ENCODE measurements at places on chromosomes 4 and X.

DNA sequence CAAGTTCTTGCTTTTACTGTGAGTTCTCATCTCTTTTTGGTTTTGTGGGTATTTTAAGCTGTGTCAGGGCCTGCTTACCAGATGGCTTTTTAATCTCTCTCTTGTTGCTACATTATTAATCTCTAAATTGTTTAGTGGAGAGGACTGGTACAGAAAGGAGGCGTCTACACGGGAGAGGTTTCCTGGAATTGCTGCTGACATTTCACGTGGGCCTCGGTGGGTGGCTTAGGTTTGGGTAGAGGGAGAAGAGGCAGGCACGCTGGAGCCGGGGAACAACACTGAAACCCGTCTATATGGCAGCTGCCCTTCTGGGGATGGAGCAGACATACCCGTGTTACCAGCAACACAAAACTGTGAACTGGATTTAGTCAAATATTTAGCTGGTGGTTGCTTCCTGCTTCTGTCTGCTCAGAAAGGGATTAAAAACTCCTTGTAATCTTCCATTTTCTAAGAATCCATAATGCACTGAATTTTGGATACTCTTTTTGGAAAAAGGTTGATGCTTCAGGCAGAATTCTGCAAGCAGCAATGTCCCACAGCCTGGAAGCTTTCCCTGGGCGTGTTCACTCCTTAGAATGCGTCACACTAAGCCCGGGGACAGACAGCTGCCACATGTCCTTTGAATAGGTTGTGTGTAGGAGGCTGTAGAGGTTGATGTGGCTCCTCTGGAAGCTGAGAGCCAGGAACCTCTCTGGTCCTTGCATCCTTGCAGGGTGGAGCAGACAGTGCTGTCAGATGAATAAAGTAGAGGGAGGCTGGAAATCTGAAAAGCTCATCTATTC is 199.8 kb upstream of the GATB start:
- DNase-seq = no peak

DNA sequence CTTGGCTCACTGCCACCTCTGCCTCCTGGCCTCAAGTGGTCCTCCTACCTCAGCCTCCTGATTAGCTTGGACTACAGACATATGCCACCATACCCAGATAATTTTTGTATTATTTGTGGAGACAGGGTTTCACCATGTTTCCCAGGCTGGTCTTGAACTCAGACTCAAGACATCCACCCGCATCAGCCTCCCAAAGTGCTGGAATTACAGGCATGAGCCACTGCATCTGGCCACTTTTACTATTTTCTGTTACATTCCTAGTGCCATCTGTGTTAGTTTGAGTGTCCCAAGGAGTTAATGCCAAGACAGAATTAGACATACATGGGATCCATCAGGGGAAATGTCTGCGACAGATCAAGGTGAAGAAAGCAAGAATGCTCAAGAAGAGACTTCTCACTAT is 288.2 kb upstream of the CTSO start:
- DNase-seq = no peak

- DNase-seq = no peak
These were observed 14.5 kb downstream of the SHISA3 start for GRCh38 chr4:42411803-42412202.

DNA sequence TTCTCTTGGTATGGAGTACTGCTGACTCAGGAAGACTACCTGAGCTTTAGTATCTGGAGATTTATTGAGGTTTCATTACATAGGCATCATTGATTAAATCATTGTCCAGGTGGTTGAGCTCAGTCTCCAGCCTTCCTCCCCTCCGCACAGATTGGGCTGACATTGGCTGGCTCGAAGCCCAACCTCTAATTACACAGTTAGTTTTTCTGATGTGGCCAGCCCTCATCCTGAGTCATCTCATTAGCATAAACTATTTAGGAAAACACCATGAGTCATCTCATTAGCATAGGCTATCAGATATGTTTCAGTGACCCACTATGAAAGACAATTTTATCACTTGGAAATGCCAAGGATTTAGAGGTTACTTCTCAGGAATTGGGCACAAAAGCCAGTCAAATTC is 93.9 kb upstream of the ANKRD50 start:
- DNase-seq = no peak

GRCh38 chr4:2634014-2634413 is 97.6 kb downstream of the FAM193A start:
- DNase-seq = no peak

DNA sequence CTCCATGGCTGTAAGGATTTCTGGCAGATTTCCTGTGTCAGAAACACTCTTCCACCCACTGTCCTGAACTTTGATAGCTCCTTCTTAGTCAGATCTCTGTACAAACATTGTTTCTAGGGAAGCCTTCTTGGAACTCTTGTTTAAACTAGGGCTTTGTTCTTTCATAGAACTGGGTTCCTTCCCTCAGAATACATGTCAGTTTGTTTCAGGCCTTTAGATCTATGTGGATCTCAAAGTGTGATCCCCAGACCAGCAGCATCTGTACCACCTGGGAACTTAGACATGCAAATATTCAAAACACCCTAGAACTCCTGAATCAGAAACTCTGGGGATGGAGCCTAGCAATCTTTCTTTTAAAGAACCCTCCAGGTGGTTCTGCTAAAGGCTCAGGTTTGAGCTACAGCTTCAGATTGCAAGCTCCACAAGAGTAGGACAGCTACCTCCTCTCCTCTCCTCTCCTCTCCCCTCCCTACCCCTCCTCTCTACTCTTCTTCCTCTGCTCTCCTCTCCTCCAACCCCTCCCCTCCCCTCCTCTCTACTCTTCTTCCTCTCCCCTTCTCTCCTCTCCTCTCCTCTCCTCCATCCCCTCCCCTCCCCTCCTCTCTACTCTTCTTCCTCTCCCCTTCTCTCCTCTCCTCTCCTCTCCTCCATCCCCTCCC is 12.7 kb downstream of the RASSF6 start:
- DNase-seq = no peak

- no peak for DNase-seq
These were observed 2.5 kb downstream of the HTT-AS start for GRCh38 chr4:3071811-3072210.

DNA sequence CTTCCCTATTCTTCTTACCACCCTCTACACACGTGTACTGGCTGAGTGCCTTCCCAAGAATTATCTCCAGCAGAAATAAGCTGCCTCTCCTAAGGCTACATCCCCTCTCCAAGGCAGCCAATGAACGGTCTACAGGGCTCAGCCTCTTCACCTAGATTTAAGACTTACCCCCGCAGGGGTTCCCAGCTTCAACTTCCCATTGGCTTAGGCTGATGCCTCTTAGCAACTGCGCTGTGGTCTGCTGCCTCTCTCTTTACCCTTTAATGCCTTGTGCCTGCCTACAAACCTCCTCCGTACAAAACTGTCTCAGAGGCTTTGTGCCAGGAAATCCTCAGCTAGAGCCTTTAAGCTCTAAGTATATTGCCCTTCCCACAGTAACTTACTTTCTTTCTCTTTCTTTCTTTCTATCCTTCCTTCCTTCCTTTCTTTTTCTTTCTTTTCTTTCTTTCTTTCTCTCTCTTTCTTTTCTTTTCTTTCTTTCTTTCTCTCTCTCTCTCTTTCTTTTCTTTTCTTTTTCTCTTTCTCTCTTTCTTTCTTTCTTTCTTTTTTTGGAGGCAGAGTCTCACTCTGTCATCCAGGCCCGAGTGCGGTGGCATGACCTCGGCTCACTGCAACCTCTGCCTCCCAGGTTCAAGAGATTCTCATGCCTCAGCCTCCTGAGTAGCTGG is 15.1 kb upstream of the PIGA start:
- DNase-seq = no peak

DNA sequence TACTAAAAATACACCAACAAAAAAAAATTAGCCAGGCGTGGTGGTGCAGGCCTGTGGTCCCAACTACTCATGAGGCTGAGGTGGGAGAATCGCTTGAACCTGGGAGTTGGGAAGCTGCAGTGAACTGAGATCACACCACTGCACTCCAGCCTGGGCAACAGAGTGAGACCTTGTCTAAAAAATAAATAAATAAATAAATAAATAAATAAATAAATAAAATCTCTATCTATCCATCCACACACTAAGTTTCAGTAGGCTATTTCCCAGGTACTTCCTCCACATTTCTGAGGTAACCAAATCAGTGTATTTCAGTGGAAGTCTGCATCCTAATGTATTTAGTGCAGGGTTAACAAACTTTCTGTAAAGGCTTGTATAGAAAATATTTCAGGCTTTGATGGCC is 10.9 kb downstream of the ABRAXAS1 start:
- DNase-seq = no peak

GRCh38 chr4:74692972-74693371 is 101.4 kb downstream of the BTC start:
- no peak for DNase-seq

DNA sequence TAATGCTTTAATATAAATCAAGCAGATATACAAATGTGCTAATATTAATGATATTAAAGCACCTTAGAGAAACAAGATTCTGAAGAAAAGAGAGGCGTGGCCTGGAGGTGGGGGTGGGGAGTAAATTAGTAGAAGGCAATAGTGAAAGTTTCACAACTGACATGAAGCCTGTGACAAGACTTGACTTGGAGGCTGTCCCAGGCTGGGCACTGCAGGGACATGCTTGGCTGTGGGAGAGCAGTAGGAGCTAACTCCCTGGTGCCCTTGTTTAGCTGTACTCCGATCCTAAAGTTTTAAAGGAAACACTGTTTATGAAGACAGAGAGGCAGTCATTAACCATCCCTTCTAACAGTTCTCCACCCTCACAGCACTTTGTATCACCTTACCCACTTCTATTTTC is 239.0 kb upstream of the MAB21L2 start:
- DNase-seq = no peak

Data from activated CD4-positive, alpha-beta T cell treated with anti-CD3 and anti-CD28 coated beads for 48 hours (primary cell).